Choroid plexus epithelial cell (primary cell): ENCODE measurements at places on chromosomes 5 and 9.

GRCh38 chr5:68264024-68264956 lies 48.7 kb downstream of the PIK3R1 start:
- DNase-seq, result peak; percentile 83

DNA sequence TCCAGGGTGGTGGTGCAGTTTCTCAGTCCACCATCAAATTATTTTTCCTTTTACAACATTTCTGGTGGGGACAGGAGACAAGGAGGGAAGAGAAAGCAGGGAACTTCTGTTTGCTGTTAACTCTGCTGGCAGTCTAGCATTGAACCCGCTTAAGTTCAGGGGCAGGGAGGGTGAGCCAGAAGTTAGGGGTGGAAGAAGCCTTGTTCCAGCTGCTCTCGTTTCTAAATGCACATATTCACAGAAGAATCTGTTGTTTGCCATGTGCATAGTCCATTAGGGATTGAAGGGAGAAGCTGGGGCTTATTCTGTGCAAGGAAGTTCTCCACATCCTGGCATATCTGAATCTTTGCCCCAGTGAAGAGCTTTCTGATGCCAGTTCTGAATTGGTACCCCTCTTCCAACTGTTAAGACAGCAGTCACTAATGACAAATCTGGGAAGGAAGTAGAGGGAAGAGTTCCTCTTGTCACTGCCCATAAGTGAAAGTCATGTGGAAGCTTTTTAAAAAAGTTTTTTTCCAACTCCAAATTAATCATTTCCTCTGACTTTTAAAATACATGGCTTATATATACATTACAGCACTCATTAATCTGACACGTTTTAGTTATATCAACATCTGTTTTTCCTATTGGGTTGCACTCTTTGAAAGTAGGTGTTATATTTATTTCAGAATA lies 32.6 kb upstream of the ACOT12 start:
- DNase-seq, result no peak

DNA sequence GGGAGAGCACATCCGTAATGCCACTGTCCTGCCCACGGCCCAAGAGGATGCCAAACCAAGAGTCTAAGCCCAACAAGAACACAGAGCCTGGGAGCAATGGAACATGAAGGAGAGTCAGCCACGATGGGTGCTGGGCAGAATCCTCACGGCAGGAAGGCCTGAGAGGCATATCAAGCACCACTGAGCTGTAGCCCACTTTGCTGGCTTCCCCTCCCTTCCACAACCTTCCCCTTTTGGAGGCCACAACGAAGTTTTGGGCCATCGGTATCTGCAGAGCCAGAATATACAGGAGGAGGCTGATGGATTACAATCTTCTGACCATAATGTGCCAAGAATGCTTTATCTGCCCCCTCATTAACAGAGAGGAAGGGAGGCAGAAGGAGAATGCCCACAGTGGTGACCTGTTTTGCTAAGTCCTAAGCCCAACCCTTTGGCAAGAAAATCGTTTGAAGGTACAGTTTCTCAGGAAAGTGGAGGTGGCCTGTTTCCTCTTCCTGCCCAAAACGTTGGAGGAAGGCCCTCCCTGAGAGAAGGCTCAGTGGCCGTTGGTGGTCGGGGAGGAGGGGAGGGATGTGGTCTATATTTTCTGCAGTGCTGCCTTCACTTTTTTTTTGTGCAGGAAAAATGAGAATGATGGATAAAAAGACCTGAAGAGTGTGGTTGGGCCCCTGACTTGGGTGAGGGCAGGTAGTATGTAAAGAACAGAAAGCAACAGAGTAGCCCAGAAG lies 26.2 kb downstream of the MACROH2A1 start:
- no peak for DNase-seq

DNA sequence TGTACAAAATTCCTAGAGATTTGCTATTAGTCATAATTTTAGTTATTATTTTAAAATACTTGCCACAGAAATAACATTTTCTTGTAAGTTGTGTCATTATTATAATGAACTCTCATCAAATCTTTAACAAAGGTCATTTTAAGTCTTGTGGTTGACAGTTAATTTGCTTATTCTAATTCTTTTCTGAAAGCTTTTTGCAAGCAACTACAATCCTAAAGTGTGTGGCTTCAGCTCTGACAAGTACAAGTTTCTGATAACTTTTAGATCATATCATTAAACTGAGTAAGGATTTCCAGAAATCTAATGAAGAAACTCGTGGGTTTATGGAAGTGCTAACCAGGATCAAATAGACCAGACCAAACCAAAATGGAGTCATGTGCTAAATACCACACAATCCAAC lies 86.4 kb downstream of the SFXN1 start:
- DNase-seq, result no peak

- peak; percentile 58 for DNase-seq
Measured at GRCh38 chr9:116115761-116116353, 37.7 kb upstream of the PAPPA start.

GRCh38 chr9:74122661-74123060 lies 374.5 kb upstream of the RORB start:
- DNase-seq, result no peak

DNA sequence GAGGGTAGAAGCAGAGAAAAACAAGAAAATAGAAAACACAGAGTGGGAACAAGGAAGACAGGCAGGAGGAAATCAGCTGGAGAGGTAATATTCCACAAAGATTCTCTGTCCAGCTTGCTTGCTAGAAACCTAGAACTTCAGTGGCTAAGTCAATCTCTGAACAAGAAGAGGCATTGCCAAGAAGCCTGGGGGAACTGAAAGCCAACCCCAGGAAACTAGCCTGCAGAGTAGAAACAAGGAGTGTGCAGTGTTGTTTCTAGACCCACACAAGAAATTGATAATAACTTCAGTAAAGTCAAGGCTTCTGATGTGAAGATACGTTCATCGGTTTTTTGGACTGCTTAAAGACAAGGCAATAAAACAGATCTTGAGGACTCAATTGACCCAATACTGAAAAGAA lies 234.5 kb upstream of the MAP3K1 start:
- no peak for DNase-seq

DNA sequence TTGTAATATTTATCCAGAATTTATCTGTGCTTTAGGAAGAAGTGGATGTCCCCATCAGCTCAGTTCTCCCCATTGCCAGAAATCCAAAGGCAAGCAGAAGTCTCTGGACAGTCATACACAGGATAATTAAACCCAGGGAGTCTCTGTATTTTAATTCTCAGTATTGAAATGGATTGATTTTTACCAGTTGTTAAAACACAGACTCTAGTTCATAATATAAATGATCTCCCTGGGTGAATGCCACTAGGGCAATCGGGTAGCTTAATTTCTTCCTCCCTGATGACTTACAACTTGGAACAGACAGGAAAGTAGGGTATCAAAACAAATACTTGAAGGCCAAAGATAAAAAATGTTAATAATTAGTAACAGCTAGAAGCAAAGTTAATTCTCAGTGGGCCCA lies 66.5 kb upstream of the DAP start:
- DNase-seq, result no peak

- DNase-seq, result no peak
Measured at GRCh38 chr5:55410845-55411244, 103.1 kb downstream of the MTREX start.

- no peak for DNase-seq
Measured at GRCh38 chr9:106897236-106897635, 34.3 kb downstream of the ZNF462 start.

GRCh38 chr9:131739959-131740648 lies at the start of gene RAPGEF1:
Gene RAPGEF1, minus strand, starts transcription at chr9:131740076. Its CDS starts 246 bp downstream, at chr9:131739830.
- no peak for DNase-seq

DNA sequence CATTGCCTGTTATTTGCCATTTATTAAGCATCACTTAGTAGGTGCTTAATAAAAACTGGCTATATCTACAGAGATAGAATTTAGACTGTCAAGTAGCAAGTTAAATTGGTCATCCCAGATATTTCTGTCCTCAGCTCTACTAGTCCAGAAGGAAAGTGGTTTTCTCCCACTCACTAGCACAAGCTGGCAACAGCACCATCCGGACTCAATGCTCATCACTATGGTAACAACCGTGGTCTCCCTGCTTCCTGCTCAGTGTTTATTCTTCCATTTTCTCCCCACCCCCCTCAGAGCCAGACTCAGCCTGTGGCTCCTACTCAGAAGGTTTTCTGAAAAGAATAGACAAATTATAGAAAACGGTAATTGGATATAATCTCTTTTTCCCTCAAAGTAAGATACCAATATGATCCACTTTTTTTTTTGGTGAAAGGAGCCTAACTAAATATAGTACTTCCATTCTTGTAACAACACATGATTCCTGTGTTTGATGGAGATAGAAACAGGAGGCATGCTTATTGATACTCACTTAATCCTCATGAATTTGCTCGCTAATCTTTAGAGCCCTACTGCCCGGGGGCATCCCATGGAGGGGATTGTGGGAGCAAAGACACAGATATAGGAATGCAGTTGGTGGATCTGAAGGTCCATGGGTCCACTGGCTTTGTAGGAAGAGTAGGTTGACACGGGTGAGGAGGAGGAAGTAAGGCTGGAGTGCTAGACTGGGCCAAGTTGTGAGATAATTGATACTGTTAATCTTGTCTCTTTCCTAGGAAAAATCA lies 191.4 kb downstream of the MAN2A1 start:
- peak; percentile 23 for DNase-seq

GRCh38 chr5:172267943-172268342 lies 15.6 kb downstream of the UBTD2 start:
- no peak for DNase-seq

DNA sequence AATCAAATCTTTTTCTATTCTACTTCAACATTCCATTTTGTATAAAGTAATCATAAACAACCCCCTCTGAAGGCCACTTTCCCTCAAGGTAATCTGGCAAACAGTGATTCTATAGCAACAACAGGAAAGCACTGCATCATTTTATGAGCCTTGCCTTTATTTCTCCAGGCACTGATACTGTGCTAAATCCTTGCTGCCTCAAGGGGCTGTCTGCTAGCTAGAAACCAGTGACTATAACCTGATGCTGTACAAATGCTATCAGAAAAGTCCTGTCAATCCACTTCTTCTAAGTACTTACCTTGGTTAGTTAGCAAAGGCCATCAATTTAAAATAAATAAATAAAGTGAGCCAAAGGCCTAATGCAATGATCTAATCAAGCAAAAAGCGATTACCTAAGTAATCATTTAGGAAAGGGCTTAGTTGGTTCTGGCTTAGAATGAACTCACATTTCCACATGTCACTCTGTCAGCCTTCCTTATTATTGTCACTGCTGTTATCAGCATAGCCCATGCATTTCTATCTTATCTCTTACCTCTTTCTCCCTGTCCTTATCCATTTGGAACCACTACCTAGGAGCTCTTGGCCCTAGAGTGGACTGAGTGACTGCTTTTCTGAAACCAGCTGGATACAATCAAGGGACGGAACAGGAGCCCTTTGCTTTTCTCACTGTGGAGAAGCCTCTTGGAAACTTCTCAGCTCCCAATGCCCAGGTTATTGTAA lies 246.1 kb upstream of the MEF2C start:
- DNase-seq, result no peak

DNA sequence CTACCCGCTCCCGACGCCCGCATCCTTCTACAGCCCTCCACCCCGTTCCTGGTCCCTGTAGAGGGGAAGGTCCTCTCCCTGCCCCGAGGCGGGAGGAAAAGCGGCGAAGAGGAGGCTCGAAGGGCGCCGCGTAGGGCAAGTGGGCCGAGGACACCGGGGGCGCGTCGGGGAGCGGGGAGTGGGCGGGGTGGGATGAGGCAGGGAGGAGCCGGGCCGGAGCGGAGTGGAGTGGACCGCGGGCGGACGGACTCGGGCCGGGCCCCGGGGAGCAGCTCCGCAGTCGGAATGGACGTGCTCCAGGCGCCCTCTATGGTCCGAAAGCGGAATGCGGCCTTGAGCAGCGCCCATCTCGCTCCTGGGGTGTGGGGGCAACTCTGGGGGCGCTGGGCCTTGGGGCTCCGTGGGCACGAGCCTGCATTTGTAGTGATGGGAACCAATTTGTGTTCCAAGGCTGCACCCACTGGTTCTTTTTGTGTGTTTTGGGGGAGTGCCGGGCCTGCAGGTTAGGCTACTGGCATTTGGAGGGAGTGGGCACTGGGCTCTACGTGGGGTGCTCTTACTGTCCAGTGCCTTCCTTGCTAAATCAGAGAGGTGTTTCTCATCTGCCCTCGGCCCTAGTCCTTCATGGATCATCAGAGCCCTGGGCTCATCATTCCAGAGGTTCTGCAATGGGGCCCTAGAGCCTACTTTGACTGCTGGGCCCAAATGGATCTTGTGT lies 7.3 kb downstream of the IRX1 start:
- DNase-seq, result peak; percentile 7

- no peak for DNase-seq
Measured at GRCh38 chr9:35431467-35431866, 58.4 kb upstream of the RUSC2 start.

DNA sequence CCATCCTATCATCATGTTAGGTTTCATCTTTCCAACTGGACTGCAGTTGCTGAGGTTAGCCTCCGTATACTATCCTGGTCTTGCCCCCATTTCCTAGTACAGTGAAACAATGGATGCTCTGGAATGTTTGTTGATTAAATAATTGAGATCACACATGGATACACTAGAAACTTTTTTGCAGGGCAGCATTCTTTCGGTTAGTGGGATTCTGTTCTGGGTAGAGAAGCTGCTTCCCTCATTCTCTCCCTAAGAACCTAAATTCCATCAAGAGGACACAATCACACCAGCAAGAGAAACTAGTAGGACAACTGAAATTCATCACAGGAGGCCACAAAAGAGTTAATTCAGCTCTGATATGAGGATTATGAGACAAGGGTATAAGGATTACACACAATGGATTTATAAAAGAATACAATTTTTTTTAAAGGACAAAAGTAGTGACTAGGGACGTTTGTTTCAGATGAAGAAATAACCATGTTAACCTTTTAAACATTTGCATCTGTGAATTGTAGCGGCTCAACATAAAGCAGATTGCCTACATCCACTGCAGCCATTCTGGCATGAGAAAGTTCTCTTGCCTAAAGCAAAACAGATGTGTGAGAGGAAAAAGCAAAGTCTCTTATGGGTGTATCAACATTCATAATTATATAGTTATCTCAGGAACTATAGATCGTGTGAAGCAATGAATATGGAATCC lies 162.7 kb upstream of the LHFPL2 start:
- no peak for DNase-seq

DNA sequence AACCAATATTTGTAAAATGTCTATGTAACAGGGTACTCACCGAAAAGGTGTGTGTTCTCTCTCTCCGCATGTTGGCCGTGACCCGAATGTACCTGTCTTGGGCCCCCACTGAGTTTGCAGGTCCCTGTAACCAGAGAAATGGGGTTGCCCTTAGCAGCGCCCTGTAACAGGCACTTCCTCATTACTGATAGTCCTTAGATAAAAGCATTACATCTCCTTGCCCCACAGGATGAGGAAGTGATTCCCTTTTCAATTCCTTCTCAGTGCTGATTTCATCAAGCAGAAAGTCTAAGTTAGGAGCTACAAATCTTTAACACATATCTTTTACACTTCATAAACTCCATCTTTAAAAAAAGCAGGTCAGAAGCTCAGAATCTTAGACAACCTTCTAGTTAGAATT lies 15.2 kb upstream of the HMHB1 start:
- DNase-seq, result no peak

DNA sequence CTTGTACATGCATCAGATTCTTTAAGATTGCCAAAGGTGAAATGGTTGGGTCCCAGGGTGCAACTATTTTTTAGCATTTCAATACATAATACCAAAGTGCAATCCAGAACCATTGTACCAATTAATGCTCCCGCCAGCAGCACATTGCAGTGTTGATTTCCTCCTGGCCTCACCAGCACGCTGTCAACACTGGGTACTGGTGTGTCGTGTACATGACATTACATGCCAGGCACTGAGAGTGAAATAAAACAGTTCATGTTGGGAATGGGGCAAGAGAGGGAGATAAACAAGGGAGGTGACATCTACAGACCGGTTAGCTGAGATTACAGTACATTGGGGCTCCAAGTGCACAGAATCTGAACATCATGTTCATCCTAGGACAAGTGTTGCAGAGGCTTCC lies 37.8 kb downstream of the HMGCS1 start:
- DNase-seq, result no peak

GRCh38 chr9:115300116-115300515 lies 182.2 kb upstream of the TNC start:
- no peak for DNase-seq
